ENCODE measurements at places on chromosomes 3 and 15.

DNA sequence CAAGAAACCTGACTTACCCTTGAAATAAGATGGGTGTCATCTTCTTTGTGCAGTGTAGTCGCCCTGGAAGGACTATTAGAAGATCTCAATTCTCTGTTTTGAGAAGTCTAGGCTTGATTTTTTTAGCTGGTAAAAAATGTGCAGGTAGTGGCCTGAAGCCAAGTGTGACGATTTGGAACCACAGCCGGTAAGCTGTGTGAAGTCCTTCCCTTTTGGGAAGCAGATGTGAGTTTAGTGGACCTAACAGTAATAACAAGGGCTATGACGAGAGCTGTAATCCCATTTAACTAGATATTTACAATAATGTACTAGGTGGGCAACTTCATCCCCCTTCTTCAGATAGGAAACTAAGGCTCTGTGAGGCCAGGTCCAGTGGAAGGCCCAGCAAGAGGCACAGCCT, 81.7 kb upstream of the MYZAP start:
- no peak for DNase-seq

- no peak for DNase-seq
Observed at GRCh38 chr15:70281261-70281810, 183.6 kb upstream of the TLE3 start.

GRCh38 chr3:71989165-71989564, 204.2 kb upstream of the PROK2 start:
- DNase-seq, result no peak

GRCh38 chr3:194532591-194532990, 45.8 kb upstream of the ATP13A3 start:
- DNase-seq, result no peak

GRCh38 chr3:193805448-193805847, 212.4 kb downstream of the OPA1 start:
- DNase-seq, result peak; percentile 53

DNA sequence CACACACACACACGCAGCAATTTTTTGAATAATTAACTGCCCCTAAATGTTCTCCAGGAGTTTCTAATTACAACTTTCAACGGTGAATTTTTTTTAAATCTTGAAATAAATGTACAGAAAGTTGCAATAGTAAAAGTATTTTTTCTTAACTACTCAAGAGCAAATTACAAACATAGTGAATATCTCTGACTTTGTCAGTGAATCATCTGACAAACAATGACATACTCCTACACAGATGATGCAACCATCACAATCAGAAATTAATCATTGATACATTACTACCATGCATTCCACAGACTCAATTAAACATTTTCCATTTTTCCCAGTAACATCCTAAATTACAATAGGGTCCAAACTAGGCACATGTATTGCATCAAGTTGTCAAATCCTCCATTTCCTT, 597.3 kb downstream of the NAALADL2 start:
- no peak for DNase-seq

Data from NCI-H510A (cell line).